ENCODE measurements at places on chromosomes 2 and 18. TPM values are rescaled to one million over a fixed set of nuclear protein-coding genes. Genes with fewer than 3 reads are reported as not detected.

DNA sequence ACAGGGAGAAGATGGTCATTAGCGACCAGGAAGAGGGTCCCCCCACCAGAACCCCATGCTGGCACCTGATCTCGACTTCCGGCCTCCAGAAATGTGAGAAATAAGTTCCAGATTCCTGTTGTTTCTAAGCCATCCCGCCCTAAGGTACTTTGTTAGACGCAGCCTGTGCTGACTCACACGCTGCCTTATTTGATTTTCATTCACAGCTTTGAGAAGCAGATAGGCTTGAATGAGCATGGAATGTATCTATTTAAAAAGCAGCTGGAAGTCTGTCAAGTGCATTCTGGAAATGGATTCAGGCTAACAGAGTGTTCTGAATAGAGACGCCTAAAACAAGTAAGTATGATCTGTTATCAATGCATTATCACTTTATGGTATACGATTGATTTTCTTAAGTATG is 8.3 kb upstream of the IL1R2 start:
- DNase-seq: no peak

DNA sequence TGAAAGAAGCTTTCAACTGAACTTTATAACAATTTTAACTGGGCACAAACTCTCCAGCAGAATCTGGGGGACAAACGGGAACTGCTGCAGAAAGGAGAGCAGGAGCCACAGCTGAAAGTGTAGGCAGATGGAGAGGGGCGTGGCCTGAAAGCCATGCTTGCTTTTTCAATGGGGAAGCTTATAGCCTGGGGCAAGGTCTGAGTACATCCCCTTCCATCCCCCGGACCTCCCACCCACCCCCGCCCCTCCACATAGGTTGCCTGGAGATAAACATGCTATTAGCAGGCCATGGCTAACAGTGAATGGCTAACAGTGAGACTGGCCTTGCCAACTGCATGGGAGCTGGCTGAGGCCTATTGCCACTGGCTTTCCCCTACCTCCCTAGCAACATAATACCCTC is 317.9 kb upstream of the TANK start:
- no peak for DNase-seq

GRCh38 chr2:88078643-88079172 is 11.1 kb downstream of the SMYD1 start:
- no peak for DNase-seq

G6PC2 gene
- total RNA-seq: not detected

- peak; percentile 31 for DNase-seq
Observed at GRCh38 chr2:178306352-178307073, 112.2 kb downstream of the OSBPL6 start.

DNA sequence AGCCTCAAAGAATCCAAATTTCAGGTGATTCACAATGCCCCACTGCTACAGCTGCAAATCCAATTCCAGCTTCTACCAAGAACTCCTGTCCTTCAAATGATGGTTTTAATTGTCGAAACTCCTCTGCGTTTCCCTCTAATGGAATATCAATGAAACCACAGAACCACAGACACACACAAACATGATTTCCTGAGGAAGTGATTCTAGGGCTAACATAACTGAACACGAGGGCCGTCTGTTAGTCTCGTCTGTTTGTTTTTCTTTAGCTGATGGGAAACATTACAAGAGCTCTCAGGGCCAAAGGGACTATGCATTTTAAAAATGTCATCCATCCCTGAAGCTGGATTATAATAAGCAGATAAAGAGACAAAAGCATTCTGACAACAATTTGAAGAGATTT is 59.4 kb downstream of the RNF152 start:
- no peak for DNase-seq

DNA sequence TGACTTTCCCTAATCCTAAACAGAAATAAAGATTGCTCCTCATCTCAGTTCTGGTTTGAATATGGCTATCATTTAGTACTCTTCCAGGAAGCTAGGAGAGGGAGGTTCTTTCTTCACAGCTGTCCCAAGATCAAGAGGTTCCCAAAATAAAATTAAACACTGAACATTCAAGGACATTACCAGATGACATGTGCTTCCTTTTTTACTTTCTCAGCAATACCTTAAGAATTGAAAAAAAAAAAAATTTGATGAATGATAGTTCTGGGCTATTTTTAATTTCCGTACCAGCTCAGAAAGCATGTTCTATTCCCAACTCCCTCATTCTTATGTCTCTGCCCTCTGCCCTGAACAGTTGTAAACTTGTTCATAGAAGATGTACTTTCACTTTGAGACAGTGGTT is 61.7 kb upstream of the MYL1 start:
- DNase-seq: no peak

GRCh38 chr2:105856581-105856980 is 111.9 kb downstream of the NCK2 start:
- no peak for DNase-seq

- no peak for DNase-seq
Observed at GRCh38 chr2:163934131-163934530, 198.3 kb upstream of the FIGN start.

RDH14 gene
- 50.3 TPM for total RNA-seq

- no peak for DNase-seq
Observed at GRCh38 chr2:150110548-150110947, 376.9 kb downstream of the RND3 start.

DNA sequence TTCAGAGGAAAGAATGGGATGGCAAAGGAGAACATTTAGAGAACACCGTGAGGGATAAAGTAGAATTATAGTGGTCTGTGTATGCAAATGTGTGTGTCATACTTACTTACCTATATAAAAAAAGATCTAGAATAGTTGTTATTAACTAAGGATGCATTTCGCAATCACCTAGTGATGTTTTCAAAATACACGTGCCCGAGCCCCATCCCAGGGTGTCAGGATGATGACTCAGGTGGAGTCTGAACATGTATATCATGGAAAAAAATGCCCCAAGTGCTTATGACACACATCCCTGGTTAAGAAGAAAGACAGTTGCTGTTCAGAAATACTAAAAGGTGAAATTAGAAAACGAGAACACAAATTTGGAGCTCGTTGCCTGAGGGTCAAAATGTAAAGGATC is 109.0 kb downstream of the CERS6 start:
- no peak for DNase-seq

- DNase-seq: peak; percentile 41
Observed at GRCh38 chr2:39728941-39729351, 50.1 kb downstream of the THUMPD2 start.

PRSS56 gene
- 0.15 TPM for total RNA-seq

DNA sequence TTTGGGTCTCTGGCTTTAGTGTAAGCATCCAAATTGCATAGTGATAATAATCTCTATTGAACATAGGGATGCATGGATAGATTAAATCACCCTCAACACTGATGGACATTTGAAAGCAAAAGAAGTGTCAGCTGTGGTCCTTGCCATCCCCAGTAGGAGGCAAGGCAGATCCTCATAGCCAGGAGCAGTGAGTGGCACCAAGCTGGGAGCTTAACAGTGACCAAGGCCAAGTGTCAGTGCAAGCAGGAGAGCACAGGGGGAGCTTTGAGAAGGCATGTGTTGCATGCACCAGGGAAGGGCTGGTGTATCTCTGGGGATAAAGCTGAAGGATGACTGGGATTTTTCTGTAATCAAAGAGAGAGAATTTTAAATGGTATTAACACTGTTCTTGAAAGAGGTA is 14.7 kb downstream of the SLC14A1 start:
- no peak for DNase-seq

SCN9A gene
- total RNA-seq: 1.3 TPM

FIGN gene
- 16.6 TPM for total RNA-seq

ZNF513 gene
- total RNA-seq: 6.5 TPM

REG3G gene
- not detected for total RNA-seq

DNA sequence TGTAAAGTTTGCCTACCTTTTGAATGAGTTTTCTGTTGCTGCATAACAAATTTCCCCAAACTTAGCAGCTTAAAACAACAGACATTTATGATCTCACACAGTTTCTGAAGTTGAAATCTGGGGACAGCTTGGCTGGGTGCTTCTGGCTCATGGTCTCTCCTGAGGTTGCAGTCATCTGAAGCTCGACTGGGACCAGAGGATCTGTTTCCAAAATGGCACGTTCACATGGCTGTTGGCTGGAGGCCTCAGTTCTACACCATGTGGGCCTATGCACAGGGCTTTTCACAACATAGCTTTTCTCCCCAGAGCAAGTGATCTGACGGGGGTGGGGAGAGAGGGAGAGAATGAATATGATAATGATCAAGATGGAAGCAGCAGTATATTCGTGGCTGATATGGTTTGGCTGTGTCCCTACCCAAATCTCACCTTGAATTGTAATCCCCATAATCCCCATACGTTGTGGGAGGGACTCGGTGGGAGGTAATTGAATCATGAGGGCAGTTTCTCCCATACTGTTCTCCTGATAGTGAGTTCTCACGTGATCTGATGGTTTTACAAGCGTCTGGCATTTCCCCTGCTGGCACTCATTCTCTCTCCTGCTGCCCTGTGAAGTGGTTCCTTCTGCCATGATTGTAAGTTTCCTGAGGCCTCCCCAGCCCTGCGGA is 3.5 kb downstream of the RALB start:
- DNase-seq: no peak

GRCh38 chr2:12941203-12941602 is 224.5 kb downstream of the TRIB2 start:
- DNase-seq: no peak

DNA sequence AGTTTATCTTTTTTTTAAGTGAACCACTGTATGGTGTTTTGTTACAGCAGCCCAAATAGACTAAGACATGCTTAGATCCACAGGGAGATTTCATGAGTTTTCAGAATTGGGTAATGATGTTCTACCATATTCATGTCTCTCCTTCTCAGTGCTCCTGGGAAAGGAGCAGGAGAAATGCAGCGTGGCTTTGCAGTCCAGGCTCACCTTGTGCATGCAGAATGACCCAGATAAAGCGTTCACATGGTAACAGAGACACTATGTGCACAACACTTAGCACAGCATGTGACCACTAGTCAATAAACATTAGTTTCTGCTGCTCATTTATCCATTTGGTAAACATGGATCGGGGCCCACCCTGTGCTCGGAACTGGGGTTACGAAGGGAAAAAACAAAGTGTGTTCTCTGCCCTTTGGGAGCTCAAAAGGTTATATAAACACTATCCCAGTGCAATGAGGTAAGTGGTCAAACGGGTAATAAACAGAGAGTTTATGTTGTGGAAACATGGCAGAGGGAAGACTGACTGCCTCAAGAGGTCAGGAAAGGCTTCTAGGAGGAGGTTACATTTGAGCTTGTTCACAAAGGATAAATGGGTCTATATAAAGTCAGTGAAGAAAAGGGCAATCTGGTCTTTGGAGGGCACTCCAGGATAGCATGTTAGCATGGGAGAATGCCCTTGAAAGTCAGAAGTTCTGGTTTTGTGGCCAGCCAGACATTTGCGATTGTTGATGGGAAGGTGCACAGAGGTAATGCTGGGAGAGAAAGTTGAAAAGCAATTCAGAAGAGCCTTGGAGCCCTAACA is 299.2 kb downstream of the TDRD15 start:
- no peak for DNase-seq

DNA sequence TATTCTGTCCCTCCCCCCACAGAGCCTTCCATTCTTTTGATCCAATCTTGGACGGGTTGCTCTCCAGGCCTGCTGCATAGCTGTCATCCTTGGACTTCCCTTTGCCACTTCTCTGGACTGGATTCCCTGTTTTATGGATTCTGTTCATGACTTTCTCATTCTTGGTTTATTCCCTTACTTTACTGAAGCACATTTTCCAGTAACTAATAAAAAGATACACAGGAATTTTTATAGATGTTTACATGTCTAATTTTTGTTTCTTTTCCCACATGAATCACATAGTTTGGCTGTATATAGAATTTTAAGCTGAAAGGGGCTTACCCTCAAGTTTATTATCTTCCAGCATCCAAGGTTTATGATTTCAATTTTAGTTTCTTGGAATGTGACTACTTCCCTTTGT is 37.9 kb downstream of the GDF7 start:
- no peak for DNase-seq

DNA sequence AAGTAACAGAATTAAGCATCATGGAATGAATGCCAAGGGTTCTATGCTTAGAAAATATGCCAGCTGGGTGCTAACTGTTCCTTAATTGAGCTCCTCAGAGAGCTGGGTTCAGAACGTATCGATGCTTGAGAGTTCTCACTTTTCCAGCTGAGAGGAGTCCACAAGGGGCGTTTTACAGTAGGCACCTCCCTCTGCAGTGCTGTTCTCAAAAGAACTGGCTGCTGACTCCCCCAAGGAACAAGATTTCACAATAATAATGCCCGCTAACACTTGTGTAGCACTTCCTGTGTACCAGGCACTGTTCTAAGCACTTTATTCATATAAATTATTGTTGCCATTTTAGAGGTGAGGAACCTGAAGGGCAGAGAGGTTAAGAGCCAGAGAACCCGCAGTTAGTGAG is 18.1 kb upstream of the TMEM237 start:
- DNase-seq: no peak

ACVR1C gene
- 0.32 TPM for total RNA-seq

RGPD4 gene
- total RNA-seq: 0.10 TPM

DNA sequence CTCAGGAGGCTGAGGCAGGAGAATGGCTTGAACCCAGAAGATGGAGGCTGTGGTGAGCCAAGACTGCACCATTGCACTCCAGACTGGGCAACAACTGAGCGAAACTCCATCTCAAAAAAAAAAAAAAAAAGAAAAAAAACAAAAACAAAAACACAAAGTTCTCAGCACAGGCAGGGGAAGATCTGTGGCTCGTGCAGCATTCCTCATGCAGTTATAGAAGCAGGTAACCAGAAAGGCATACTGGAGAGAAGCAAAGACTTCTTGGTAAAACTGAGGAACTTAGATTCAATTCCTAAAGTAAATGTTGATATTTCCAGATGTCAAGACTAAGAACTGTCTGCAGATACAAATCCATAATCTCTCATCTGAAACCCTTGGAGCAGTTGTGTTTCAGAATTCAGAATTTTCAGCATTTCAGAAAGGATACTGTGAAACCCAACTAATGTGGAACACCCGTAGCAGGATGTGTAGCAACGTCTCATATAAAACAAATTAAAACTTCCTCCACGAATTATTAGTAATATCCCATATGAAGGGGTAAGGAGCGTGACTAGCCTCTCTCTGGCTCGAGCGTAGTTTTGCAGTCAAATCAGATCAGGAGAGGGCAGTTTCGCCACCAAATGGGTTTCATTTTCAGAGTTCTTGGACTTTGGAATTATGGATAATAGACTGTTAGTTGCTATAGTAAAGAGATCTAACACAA is 13.2 kb upstream of the SLC25A52 start:
- DNase-seq: no peak

GRCh38 chr2:70975237-70975636 is 3.2 kb upstream of the ANKRD53 start:
- no peak for DNase-seq

Measured in left ventricle myocardium superior (tissue), 1 donor.